ENCODE measurements at places on chromosomes 12 and 14. TPM values are rescaled to one million over a fixed set of nuclear protein-coding genes. Genes with fewer than 3 reads are reported as not detected.

DNA sequence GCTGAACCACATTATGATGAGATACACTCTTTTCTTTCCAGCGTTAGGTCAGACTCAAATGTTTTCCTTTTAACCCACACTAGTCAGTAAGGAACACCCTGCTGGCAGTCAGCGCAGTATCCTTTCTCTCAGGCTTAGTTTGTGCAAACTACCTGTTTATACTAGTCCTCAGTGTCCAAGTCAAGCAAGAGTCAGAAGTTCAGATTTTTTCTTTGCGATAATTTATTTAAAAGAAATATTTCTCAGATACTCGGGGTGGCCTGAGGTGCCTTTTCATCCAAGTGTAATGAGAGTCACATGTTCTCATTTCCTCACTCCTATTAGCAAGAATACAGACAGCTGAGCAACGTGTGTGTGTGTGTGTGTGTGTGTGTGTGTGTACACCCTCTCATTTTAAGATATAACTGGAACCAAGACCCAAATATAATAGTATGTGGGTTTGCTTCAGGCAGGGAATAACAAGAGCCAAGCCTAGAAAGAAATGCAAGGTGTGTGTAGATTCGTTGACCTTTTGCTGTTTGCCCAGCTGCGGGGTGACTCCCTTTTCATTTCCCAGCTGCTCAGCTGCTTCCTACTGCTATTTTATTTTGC lies 182.7 kb downstream of the KICS2 start:
- H3K4me1 ChIP-seq = peaks cover 45% of the 10 kb centered on the region
- DNase-seq = no peak
- no peaks in the 10 kb centered on the region for H3K27me3 ChIP-seq
- peak overlapping the region; percentile 49 for H3K27ac ChIP-seq

Gene HOXC10
- total RNA-seq = 6.1 TPM

GRCh38 chr12:56521590-56522371 lies at the start of gene RBMS2:
RBMS2 (plus strand) TSS chr12:56521820; CDS start chr12:56522024, 204 bp downstream.
- peak within 1 kb of the TSS; percentile 67 for H3K4me3 ChIP-seq
- DNase-seq = peak; percentile 68
- H3K27ac ChIP-seq = peak within 1 kb of the TSS; percentile 97
- H3K36me3 ChIP-seq = no peaks in the 10 kb centered on the region
- no peaks in the 10 kb centered on the region for H3K27me3 ChIP-seq

DNA sequence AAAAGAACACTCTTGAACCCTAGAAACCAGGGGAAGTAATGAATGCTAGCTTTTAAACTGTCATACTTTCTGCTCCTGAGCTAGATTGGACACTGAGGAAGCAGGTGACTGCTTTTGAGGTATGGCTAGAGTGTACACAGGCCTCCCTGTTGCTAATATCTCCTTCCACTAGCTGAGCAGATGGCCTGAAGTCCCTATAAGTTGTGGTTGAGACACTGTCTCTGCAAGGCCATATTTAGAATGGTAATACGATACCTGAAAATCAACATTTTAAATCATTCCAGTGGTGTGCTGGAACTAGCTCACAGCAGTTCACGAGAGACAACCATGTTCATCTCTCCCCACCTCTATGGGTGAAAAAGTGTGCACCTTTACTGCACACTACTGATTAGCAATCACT lies 46.4 kb upstream of the BMP4 start:
- no peak overlapping the region for H3K4me3 ChIP-seq
- DNase-seq = no peak
- no peak overlapping the region for H3K27ac ChIP-seq

- no peaks in the 10 kb centered on the region for H3K27me3 ChIP-seq
- DNase-seq = no peak
- no peaks in the 10 kb centered on the region for H3K4me1 ChIP-seq
- H3K27ac ChIP-seq = no peak overlapping the region
- H3K36me3 ChIP-seq = no peaks in the 10 kb centered on the region
- H3K4me3 ChIP-seq = no peak overlapping the region
Observed at GRCh38 chr14:55701638-55702037, 121.6 kb downstream of the KTN1 start.

DNA sequence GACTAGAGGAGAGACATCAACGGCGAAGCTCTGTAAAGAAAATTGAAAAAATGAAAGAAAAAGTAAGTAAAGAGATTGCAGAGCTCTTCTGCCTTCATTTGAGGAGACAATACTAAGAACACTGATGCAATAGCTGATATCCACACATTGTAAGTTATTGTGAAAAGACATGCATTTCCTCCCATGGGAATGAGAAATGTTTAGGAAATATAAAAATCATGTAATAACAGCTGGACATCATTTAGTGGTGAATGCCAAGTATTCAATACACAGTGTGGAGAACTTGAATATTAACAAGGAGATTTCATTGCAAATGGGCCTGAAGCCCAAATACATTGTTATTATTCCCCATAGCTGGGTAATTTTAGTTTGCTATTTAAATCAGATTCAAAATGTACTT lies 179.2 kb downstream of the KICS2 start:
- H3K36me3 ChIP-seq = no peaks in the 10 kb centered on the region
- H3K4me1 ChIP-seq = no peaks in the 10 kb centered on the region
- no peak overlapping the region for H3K4me3 ChIP-seq
- no peak overlapping the region for H3K27ac ChIP-seq
- no peak for DNase-seq

DNA sequence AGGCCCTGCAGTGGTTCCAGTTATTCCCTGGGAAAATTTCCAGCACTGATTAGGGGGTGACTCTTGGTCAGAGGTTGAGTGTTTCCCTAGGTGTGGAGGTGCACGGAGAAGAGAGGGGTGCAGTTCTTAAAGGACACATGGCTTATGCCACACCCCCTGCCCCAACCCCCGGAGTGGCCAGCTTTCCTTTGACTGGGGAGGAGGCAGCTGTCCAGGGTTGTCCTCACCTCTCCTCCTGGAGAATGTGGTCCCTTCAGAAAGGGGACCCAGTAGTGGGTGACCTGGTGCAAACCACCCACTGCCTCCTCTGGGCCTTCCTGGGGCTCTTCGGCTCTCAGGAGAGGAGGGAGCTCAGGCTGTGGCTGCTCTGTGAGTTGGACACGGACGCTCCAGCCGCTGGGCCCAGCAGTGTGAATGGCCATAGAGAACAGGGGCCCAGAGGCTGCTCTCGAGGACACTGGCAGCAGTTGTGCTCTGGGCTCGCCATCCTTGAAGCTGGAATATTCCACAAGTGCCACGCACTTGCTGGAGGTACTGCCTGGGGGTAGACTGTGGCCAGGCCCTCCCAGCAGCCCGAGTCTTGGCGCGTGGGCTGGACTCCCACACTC lies 13.6 kb downstream of the PACS2 start:
- H3K27me3 ChIP-seq = no peaks in the 10 kb centered on the region
- no peak overlapping the region for H3K27ac ChIP-seq
- H3K4me3 ChIP-seq = no peak overlapping the region

- no peak overlapping the region for H3K4me3 ChIP-seq
- no peak overlapping the region for H3K27ac ChIP-seq
- no peaks in the 10 kb centered on the region for H3K36me3 ChIP-seq
- H3K27me3 ChIP-seq = no peaks in the 10 kb centered on the region
- peaks cover 4% of the 10 kb centered on the region for H3K4me1 ChIP-seq
Observed at GRCh38 chr12:30999723-31000122, 73.2 kb downstream of the TSPAN11 start.

DNA sequence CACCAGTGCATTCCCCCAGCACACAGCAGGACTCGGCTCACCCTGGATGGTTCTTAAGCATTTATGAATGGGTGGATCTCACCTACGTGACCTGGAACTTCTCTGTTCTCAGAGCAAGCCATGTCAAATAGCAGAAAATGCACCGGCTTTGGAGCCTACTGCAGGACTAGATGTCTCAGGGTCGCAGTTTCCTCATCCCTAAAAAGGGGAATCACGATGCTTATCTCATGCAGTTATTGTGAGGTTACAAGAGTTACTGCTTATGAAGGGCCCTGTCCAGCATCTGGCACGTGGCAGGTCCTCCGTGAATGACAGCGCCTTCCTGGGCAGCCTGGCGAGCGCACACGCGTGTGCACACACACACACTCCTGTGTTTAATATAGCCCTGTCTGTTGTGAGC lies 128.5 kb downstream of the ETV6 start:
- DNase-seq = no peak
- no peaks in the 10 kb centered on the region for H3K27me3 ChIP-seq
- no peak overlapping the region for H3K4me3 ChIP-seq
- no peak overlapping the region for H3K27ac ChIP-seq

Gene IFNG-AS1
- total RNA-seq = not detected

DNA sequence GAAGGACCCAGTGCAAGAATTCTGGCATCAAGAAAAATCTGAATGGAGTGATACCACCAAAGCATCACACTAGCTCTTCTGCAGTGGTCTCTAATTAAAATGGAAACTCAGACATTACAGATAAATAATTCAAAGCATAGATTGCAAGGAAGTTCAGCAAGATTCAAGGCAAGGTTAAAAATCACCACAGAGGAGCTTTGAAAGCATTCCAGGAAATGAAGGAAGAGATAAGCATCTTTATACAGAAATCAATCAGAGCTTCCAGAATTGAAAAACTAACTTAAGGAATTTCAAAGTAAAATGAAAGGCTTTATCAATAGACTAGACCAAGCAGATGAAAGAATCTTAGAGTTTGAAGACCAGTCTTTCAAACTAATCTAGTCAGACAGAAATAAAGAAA lies 20.4 kb upstream of the GLIPR1 start:
- H3K4me3 ChIP-seq = no peak overlapping the region
- no peak overlapping the region for H3K27ac ChIP-seq
- DNase-seq = no peak

Data from tibial nerve (tissue), 4 donors.